Naive thymus-derived CD8-positive, alpha-beta T cell (primary cell): ENCODE measurements at places on chromosomes 12 and 14.

GRCh38 chr12:24615967-24616411 is 332.9 kb downstream of the BCAT1 start:
- DNase-seq, result no peak

DNA sequence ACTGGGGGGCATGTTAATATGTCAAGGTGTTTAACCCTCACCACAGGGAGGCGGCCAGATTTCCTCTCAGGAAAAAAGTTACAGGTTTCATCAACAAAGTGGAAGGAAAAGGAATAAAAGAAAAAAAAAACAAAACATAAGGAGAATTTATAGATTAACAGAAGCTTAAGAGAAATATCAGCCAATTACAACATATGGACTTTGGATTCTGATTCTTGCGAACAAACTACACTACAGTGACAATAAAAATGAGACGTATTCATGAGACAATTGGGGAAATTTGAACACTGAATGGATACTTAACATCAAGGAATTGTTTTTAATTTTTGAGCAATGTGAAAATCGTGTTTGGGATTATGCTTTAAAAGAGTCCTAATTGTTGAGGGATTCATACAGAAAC is 60.4 kb downstream of the CALM1 start:
- no peak for DNase-seq

- no peak for DNase-seq
These were observed 23.8 kb upstream of the PPP2R5C start for GRCh38 chr14:101737414-101738339.

DNA sequence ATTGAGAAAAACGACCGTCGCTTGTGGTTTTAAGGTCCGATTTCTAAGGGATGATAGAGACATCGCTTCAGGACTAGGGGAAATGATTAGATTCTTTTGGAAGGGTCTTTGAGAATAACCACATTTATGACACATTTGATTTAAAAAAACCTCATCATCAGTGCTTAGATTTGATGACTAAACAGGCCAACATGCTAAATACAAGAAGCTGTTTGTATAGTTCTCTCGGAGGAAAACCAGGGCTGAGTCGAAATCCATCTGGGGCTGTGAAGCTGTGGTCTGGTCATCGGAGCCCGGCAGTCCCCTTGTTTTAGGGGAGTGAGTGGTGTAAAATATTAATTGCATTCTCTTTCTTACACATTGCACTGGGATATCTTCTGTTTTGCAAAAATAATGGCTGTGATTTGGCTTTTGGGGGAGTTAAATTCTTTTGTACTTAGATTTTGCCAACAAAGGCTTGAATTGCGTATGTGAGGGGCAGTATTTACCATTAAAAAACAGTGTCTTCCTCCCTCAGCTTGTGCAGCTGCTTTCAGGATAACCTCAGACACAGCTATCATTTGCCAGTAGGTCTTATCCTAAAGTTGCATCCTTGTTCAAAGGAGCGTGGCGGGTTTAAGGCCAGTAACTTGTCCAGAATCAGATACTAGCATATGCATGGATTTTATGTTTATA is 550 bp downstream of the GNG2 start:
- DNase-seq, result no peak

- no peak for DNase-seq
These were observed 513.0 kb upstream of the SEL1L start for GRCh38 chr14:82046512-82047226.

DNA sequence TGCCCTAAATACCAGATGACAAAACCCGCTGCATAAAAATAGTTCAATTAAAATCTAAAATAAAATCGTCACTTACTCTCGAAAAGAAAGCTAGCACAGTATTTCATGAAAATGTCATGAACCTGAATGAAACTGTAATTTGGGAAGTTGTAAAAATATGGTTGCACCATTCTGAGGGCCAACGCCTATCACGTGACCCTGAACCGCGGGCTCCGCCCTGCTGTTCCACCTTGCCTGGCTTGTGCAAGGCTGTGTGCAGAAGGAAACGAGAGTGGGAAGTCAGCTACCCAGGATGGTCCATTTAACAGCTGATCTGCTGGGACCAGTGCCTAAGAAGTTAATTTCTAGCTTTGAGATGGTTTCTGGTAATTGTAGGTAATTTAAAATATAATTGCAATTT is 91.7 kb upstream of the BMP4 start:
- no peak for DNase-seq

- no peak for DNase-seq
These were observed 605 bp downstream of the ANKRD52 start for GRCh38 chr12:56257491-56258067.

GRCh38 chr14:69358966-69359365 is 39.1 kb downstream of the ERH start:
- no peak for DNase-seq

- peak; percentile 31 for DNase-seq
These were observed 458.3 kb downstream of the BTG1 start for GRCh38 chr12:91687052-91688017.

GRCh38 chr12:75738486-75738885 is 227.1 kb upstream of the KRR1 start:
- no peak for DNase-seq

GRCh38 chr14:22047115-22047514 is 373.5 kb upstream of the OR4E1 start:
- DNase-seq, result no peak

- DNase-seq, result no peak
These were observed 466.5 kb upstream of the SOX5 start for GRCh38 chr12:24415934-24416333.

GRCh38 chr12:67299526-67299925 is 30.4 kb downstream of the CAND1 start:
- no peak for DNase-seq

DNA sequence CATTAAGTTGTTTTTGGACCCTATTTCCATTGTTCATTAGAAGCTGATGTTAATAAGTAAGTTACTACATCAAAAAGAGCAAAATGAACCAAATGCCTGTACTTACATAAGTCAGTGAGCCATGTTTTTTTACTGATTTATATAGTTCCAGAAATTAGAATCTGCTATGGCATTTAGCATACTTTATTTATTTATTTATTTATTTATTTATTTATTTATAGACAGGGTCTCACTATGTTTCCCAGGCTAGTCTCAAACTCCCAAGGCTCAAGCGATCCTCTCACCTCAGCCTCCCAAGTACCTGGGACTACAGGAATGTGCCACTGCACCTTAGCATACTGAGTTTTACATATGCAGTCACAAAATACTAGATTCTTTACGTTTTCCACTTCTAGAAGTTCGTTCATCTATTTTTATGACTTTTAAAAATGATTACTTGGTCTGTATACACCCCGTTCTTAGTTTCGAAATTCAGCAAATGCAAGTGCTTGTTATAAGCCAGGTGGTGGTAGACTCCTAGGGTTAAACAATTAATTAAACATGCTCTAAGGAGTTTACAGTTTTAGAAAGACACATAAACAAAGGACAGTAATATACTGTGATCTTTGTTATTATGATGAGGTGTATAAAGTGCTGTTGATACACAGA is 69.8 kb downstream of the SCFD1 start:
- no peak for DNase-seq

GRCh38 chr14:58736606-58737005 is 98.8 kb downstream of the DACT1 start:
- DNase-seq, result no peak

- no peak for DNase-seq
These were observed 69.3 kb downstream of the NOC4L start for GRCh38 chr12:132213359-132214160.

DNA sequence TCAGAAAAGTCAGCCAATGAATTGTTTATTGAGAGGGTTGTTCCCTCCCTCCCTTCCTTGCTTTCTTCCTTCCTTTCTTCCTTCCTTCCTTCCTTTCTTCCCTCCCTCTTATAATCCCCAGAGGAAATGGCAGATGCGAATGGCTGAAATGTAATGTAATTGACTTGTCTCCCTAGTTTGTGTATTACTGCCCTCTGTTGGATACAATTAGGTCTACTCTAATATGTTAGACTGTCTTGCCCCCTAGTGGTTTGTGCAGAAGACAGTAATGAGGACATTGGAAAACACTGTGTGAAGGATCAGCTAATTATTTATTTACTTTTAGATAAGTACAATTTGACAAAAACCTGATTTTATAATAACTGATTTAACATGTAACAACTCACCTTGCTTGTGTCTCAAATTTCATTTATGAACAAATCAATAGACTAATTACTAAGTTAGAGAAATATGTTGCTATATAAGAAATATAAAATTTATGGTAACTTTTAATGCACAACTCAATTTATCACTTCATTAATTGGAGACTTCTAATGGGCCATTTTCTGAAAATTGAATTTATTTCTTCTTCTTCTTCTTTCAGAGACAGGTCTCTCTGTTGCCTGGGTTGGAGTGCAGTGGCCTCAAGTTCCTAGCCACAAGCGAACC is 229.8 kb upstream of the LRIG3 start:
- DNase-seq, result no peak

GRCh38 chr14:62084020-62084419 is 321.8 kb downstream of the SNAPC1 start:
- DNase-seq, result no peak

DNA sequence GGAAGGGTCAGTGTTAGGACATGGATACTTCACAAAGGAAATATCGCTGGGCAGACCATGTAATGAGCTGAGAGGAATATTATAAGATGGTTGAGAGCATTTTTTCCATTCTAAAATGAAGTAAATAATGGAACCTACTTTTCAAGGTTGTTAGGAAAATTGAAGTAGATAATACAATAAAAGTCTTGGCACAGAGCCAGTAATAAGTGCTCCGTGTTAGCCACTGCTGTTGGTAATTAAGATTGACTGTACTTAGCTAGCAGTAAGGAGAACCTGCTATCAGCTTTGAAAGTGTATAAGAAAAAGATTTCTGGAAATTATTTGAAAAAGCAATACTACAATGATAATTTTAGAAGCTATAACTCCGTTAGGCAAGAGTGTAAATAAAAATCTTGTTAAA is 77.6 kb downstream of the SCAF11 start:
- DNase-seq, result no peak

- no peak for DNase-seq
These were observed 112.0 kb upstream of the TMCC3 start for GRCh38 chr12:94762259-94762942.

GRCh38 chr12:90076851-90077319 is 368.2 kb upstream of the ATP2B1 start:
- peak; percentile 5 for DNase-seq

DNA sequence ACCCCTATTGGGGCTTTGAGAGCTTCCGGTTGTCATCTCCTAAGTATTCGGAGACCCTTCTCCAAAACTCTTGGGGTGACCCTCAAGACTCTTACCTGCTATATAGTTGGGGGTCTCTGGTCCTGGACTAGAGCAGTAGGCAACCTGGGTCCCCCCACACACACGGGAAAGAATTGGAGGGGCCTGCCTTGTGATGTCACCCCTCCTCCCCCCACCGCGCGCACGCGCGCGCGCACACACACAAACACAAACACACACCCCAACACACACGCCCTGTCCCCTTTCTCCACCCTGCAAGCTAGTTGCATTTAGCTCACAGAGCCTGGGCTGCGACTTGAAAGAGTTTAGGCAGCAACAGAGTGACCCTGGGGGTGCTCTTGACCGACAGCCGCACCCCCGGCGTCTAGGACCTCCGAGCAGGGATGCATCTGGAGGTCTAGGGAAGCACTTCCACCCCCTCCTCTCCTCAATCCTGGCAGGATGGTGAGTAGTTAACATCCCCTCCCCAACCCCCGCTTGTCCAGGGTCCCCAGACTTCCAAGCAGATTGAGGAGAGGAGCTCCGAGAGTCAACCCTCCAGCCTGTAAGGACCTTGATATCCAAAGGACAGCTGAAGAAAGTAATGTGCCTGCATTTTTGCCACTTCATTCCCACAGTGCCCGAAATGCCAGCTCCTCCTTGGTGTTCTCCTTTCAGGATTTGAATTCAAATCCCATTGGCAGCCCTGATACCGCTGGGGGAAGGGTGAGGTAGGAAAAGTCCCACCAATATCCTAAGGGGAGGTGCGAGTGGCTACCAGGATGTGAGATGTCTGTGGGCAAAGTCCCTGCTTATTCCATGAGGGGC is 1.4 kb upstream of the DNAJC14 start:
- peak; percentile 71 for DNase-seq

GRCh38 chr12:93778306-93778705 is 101.1 kb downstream of the CRADD start:
- no peak for DNase-seq

DNA sequence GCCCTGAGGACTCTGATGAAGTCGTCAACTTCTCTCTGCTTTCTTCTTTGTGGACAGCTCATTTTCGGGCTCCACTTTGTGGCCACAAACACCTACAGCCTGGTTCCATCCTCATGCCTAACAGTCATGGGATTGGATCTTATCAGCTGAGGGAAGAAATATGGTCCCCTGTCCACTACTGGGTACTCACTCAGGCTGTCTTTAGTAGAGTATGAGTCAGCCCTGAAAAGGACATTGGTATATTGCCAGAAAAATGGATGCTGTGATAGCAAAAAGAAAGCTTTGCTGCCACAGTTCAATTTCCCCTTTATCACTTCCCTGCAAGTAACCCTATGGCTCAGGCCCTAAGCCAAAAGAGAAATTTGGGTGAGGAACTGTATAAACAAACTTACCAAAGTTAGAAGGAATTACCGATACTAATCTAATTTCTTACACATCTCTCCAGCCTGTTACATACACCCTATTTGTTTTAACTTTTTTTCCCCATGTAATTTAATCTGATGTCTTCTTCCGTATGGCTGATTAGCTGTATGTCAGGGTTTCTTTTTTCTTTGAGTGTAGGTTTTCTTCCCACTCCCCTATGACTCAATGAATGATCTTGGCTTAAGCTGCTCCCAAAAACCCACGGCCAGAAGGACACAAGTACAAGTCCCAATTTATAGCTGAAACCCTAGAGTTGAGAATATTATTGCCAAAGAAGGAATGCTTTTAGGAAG is 29.1 kb downstream of the MTHFD1 start:
- DNase-seq, result no peak

DNA sequence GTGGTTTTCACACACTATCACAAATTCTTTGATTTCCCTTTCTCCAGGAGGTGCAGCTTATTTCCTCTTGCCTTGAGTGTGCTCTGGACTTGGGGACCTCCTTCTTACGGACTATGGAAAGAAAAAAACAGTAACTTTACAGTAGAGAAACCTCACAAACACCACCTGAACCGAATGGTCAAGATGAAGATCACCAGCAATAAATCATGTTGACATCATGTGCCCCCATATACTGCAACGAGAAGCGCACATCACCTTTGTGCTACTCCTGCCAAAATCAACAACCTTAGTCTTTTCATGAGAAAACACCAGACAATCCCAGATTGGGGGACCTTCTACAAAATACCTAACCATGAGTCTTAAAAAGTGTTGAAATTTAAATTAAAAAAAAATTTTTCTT is 13.3 kb upstream of the NYNRIN start:
- no peak for DNase-seq

GRCh38 chr12:125652681-125653080 is 587.4 kb downstream of the AACS start:
- DNase-seq, result no peak

GRCh38 chr14:29351996-29352705 is 575.5 kb downstream of the PRKD1 start:
- no peak for DNase-seq

- no peak for DNase-seq
These were observed 54.3 kb downstream of the MOK start for GRCh38 chr14:102250636-102251035.
